Natural killer cell treated with Interleukin-12 subunit alpha and Interleukin-12 subunit beta and Interleukin-15 and Interleukin-18, amount 100 ng/mL, for 72 hours (primary cell): ENCODE measurements at places on chromosomes 7 and 10. TPM values are rescaled to one million over a fixed set of nuclear protein-coding genes. Genes with fewer than 3 reads are reported as not detected.
A peak's percentile ranks its signal among the peaks of the same experiment; 100 is the strongest.

Gene FAS
- total RNA-seq = 48.3 TPM

- DNase-seq = no peak
Observed at GRCh38 chr7:155361346-155361680, 63.6 kb downstream of the INSIG1 start.

Gene SLC26A3
- total RNA-seq = not detected

DNA sequence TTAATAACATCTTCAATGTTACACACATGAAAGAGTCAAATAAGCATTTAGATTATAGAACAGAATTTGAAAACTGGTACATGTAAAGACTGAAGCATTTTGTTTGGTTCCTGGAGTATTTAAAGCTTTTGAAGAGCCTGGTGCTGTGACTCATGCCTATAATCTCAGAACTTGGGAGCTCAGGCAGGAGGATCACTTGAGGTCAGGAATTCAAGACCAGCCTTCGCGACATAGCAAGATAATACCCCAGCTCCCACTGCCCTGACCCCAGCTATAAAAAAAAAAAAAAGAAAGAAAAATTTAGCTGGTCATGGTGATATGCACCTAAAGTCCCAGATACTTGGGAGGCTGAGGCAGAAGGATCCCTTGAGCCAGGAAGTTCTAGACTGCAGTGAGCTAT is 87.8 kb downstream of the HDAC9 start:
- no peak for DNase-seq

DNA sequence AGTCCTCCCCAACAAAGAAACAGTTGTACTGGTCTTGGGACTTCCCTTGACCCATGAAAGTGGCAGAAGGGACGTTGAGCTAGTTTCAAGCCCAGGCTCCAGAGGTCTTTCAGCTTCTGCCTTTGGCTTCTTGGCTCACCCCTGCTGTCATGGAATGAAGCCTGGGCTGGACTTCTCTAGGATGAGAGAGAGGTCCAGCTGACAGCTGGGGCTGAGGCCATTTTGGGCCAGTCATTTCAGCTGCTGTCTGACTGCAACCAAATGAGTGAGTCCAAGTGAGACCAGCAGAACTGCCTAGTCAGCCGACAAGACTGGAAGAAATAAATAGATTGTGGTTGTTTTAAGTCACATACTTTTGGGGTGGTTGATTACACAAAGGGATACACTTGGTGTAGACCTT is 76.6 kb downstream of the TMEM178B start:
- DNase-seq = no peak

DNA sequence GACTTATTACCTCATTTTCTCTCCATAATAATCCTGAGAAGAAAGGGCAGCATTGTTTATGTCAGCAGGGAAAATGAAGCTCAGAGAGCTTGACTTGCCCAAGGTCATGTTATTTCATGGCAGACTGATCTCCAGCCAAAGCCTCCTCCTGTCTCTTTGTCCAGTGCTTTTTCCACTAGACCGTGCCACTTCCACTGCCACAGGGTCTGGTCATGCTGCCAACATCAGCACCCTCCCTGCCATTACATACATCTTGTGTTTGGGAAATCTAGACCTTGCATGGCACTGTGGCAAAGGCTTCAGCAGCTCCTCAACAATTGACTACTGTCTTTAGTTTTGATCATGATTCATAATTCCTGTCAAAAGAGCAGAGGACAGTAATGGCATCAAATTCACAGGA is 25.1 kb downstream of the NRCAM start:
- DNase-seq = no peak

DNA sequence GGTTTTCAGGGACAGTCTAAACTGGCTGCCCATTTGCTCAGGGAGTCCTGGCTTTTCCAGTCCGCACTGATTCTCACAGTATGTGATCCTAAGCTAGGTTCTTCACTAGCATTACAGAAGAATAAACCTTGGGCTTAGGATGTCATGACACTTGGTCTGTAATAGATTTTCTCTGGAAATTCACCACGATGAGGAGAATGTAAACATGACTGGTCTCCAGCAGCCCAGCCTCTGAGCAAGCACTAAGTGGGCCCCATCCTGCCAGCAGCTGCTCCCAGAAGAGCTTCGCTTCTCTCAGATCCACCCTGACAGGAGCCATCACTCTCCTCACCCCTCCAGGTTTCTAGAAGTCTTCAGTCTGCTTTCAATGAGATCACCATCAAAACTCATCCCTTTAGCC is 103.7 kb upstream of the ZPBP start:
- DNase-seq = no peak

DNA sequence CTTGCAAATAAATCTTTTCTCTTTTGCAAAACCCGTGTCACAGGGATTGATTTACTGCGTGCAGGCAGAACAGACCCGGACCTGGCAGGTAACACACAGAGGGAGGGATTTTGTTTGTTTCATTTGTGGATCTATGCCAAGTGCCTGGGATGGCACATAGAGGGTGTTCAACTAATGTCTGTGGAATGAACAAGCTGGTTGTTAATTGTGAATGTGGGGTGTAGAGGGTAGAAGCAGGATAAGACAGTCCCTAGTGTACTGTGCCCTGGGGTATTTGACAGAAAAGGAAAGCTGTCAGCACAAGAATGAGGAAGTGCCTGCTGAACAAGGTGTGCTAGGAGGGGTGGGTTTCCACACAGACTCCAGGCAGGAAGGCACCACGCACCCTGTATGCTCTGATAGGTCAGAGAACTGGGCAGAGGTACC is 331.8 kb downstream of the CALN1 start:
- DNase-seq = no peak

Gene RARRES2
- not detected for total RNA-seq

Gene NUP205
- total RNA-seq = 83.5 TPM

- DNase-seq = no peak
Observed at GRCh38 chr10:86210416-86210815, 156.2 kb downstream of the GRID1 start.

DNA sequence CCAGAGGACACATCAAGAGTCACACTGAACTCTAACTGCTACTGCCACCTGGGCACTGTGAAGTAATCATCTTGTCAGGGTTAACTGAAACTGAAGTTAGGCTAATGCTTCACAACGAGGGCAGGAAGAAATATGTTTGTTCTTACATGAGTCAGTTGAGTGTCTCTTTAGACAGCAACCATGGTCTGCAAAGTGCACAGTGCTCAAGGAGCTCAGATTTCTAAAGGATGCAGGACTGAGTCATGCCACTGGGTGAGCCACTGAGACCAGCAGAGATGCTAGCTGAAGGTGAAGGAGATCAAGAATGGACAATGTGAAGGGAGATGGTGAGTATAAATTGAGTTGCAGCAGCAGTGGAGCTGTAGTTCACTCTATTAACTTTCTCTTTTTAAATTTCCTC is 76.0 kb upstream of the CTTNBP2 start:
- no peak for DNase-seq

Gene ZNF425
- 0.39 TPM for total RNA-seq

Gene NODAL
- total RNA-seq = not detected

Gene SDK1
- total RNA-seq = 0.40 TPM

- DNase-seq = no peak
Observed at GRCh38 chr10:4686644-4686996, 139.4 kb upstream of the AKR1E2 start.

DNA sequence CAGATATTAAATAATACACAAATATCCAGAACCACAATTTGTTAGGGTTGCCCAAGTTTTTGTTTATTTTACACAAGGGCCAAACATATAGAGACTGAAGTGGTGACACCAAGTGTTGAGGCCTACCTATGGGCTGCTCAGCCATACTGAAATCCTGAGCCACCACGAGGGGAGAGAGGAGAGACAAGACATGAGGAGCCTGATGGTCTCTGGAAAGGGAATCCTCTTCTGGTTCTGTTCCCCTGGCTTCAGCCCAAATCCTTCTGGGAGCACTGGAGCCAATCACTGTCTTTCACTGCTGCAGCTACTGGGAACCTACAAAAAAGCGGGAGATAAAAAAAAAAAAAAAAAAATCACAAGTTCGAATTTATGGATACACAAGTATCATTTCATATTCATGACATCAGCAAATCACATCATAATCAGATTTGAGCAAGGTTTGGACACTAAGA is 1.9 kb downstream of the SKIDA1 start:
- DNase-seq = no peak

DNA sequence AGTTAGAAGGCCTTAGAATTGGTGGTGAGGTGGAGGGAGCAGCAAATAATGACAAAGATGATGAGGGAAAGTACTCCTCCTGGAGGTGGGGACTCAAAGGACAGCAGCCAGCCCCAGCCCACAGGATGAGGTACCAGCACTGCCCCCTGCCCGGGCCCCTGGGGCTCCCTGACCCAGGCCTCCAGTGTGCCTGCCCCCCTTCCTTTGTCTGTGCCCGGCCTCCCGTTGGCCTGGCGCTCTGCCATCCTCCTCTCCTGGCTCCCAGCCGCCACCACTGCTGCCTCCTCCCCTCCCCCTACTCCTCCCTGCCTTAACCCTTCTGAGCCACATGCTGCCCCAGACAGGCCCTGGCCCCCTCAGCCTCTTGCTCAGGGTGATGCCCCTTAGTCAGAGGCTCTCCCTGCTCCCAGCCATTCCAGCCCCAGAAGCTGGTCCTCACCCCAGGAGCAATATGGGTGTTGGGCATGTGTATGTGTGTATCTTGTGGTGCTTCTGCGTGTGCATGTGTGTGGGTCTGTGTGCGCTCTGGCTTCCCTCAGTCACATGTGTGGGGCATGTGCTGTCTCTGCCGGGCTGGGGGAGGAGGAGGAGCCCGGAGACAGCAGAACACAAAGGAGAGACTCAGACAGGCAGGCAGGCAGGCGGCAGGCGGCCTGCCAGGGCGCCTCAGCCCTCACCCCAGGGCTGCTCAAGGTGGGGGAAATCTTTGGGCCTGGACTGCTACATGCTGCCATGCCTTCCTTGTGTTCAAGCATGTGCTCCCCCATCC is 2.6 kb downstream of the LDB1 start:
- DNase-seq = no peak

- peak; percentile 44 for DNase-seq
Observed at GRCh38 chr7:150934045-150934766, 43.9 kb downstream of the KCNH2 start.

- DNase-seq = no peak
Observed at GRCh38 chr10:83459124-83459523, 680.2 kb upstream of the GHITM start.

Gene ITIH5
- not detected for total RNA-seq

- peak; percentile 55 for DNase-seq
Observed at GRCh38 chr7:30988351-30989005, 24.7 kb downstream of the GHRHR start.

Gene CYP3A7
- total RNA-seq = not detected

GRCh38 chr7:147298611-147299043 is 1182.0 kb downstream of the CNTNAP2 start:
- no peak for DNase-seq

- DNase-seq = no peak
Observed at GRCh38 chr7:114345494-114345893, 69.1 kb upstream of the FOXP2 start.

GRCh38 chr10:133034092-133034491 is 53.6 kb upstream of the ADGRA1 start:
- no peak for DNase-seq

- no peak for DNase-seq
Observed at GRCh38 chr7:92751902-92752901, 84.2 kb downstream of the CDK6 start.

DNA sequence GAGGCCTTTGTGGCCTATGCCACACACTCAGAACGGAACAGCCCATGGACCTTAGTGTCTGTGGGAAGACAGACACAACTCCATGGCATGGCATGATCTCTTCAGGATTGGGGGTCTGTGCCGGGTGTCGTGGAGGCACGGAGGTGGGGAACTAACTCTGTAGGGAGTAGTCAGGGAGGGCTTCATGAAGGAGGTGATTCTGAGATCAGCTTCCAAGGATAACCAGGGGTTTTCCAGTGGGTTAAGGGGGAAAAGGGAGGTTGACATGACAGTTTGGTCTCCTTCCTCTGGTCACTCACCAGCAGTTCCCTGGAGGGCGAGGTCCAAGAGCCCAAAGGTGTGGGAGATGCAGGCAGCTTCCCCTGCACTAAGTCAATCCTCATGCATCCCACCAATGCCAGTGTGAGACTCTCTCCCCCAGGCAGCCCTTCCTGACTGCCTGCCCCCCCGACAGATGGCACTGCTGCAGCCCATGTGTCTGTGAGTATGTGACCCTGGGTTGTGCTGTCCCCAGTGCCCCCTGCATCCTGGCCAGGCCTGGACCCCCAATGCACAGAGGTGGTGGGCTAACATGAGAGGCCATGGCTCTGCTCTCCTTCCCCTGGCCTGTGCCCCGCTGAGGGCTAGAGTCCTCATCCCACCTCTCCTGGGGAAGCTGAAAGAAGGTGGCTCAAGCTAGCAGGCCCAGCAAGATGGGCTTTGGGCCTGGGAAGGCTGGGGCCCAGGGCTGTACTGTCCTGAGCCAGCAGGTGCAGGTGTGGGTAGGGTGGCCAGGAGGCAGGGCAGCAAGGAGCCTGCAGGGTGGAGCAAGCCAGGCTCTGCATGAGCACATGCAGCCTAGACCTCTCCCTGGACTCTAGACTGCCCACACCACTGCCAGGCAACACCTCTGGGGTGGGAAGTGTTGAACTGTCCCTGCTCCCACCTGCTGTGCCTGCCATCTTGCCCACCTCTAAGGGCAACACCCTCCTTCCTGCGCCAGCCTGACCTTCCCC is 39.7 kb downstream of the RASGEF1A start:
- no peak for DNase-seq

DNA sequence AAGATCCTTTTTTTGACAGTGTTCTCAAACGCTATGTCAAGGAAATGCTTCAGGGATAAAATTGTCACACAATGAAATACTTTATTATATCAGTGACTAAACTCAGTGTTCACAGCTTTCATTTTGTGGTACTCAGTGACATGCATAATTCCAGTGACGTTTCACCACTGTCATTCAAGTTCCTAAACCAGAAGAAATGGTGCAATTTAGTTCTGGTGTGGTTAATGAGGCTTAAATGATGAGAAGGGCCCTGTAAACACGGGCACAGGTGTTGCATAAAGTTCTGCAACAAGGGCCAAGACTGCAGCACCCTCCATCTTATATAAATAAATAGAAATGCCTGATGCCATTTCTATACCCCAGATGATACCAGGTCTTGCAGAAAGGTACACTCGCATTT is 1247.1 kb downstream of the GATA3 start:
- no peak for DNase-seq

GRCh38 chr7:130912862-130913638 is 179.0 kb upstream of the KLF14 start:
- DNase-seq = peak; percentile 90

Gene EPDR1
- total RNA-seq = 2.6 TPM

Gene SLC29A3
- total RNA-seq = 3.4 TPM

GRCh38 chr7:103446049-103446520 is at the start of gene SLC26A5:
Gene SLC26A5, minus strand, starts transcription at chr7:103446207. Its CDS starts 24,693 bp downstream, at chr7:103421514.
- no peak for DNase-seq

Gene ENTPD1
- total RNA-seq = 111 TPM

DNA sequence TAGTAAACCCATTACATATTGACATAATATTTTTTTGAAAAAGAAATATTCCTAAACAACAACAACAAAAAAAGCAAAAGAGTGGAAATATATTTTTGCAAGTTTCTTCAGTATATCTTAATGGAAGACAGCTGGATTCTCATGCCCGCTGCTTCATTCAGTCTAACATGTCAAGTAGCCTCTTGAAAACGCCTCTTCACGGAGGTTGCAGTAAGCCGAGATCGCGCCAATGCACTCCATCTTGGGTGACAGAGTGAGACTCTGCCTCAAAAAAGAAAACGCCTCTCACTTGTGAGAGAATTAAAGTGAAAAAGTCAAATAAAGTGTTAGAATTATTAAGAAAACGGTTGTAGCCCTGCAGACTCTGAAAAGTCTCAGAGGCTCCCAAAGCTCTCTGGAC is 1.3 kb downstream of the CUTC start:
- DNase-seq = no peak

Gene HECW1
- not detected for total RNA-seq

Gene ZNF853
- 1.0 TPM for total RNA-seq

Gene RNF148
- total RNA-seq = not detected

- no peak for DNase-seq
Observed at GRCh38 chr7:79165225-79165624, 288.2 kb downstream of the MAGI2 start.

GRCh38 chr10:96301616-96302015 is 2.6 kb upstream of the DNTT start:
- DNase-seq = no peak
